ENCODE measurements at places on chromosomes 2 and 18. TPM values are rescaled to one million over a fixed set of nuclear protein-coding genes. Genes with fewer than 3 reads are reported as not detected.

DNA sequence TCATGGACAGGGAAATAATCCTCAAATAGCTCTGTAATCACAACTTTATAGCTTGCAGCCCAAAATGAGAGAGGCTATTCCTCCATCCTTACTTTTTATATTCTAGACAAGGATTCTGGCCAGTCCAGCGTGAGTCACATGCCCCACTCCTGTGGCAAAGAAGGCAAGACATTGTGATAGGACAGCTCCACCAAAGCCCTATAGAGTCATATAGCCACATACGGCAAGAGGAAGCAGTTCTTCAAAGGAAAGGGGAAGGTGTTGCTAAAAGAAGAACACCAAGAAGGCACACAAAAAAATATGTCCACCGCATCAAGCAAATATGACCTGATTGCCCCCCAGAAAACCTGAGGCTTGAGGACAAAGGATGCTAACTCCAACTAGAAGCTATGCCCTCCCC is 3.4 kb upstream of the GFPT1 start:
- peaks cover 3% of the 10 kb centered on the region for H3K36me3 ChIP-seq
- no peak for DNase-seq
- H3K27me3 ChIP-seq: no peaks in the 10 kb centered on the region

GRCh38 chr2:190304404-190304803 is 15.2 kb downstream of the HIBCH start:
- H3K4me1 ChIP-seq: peaks cover 2% of the 10 kb centered on the region
- no peaks in the 10 kb centered on the region for H3K27me3 ChIP-seq
- H3K36me3 ChIP-seq: peaks cover 7% of the 10 kb centered on the region
- no peak for DNase-seq

DNA sequence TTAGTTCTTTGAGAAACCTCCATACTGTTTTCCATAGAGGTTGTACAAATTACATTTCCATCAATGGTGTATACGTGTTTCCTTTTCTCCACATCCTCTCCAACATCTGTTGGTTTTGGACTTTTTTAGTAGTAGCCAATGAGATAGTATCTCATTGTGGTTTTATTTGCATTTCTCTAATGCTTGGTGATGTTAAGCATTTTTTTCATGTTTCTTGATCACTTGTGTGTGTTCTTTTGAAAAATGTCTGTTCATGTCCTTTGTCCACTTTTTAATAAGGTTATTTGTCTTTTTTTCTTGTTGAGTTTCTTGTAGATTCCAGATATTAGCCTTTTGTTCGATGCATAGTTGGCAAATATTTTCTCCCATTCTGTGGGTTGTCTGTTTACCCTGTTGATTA is 392.3 kb upstream of the ZEB2 start:
- no peaks in the 10 kb centered on the region for H3K36me3 ChIP-seq
- H3K27me3 ChIP-seq: no peaks in the 10 kb centered on the region
- H3K4me1 ChIP-seq: no peaks in the 10 kb centered on the region
- no peak overlapping the region for H3K27ac ChIP-seq
- no peak for DNase-seq

GRCh38 chr2:7867867-7868266 is 814.0 kb upstream of the ID2 start:
- H3K4me3 ChIP-seq: no peak overlapping the region
- H3K27me3 ChIP-seq: no peaks in the 10 kb centered on the region
- H3K27ac ChIP-seq: no peak overlapping the region
- H3K36me3 ChIP-seq: no peaks in the 10 kb centered on the region

DNA sequence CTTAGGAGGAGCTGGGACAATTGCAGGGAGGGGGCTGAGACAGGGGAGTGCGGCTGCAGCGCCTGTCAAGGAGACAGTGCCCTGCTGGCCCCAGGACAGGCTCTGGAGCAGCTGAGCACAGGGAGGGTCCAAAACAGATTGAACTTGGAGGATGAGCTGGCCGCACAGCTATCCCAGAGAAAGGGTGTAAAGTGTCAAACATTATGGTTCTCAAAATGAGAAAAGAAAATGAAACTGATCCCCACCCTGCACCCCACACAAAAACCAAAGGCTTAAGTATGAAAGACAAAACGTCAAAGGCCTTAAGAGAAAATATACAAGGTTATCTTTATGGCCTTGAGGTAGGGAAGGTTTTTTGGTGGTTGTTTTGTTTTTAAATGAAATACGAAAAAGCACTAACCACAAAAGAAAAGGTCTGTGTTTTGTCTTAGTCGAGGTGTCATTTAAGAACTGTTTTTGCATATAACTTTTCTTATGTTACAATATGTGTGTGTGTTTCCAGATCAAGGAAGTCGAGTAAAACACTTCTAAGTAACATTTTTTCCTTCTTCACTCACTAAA is 111.8 kb downstream of the HDAC4 start:
- DNase-seq: no peak
- H3K4me1 ChIP-seq: peaks cover 5% of the 10 kb centered on the region
- no peak overlapping the region for H3K4me3 ChIP-seq
- no peaks in the 10 kb centered on the region for H3K36me3 ChIP-seq

GRCh38 chr2:217068677-217069250 is 208.9 kb upstream of the TNP1 start:
- H3K27ac ChIP-seq: no peak overlapping the region
- no peaks in the 10 kb centered on the region for H3K36me3 ChIP-seq
- H3K4me3 ChIP-seq: no peak overlapping the region
- no peaks in the 10 kb centered on the region for H3K27me3 ChIP-seq
- DNase-seq: no peak

GRCh38 chr18:44830581-44830980 is 149.9 kb downstream of the SETBP1 start:
- H3K4me1 ChIP-seq: peaks cover 57% of the 10 kb centered on the region
- H3K36me3 ChIP-seq: no peaks in the 10 kb centered on the region
- H3K27ac ChIP-seq: no peak overlapping the region
- no peak overlapping the region for H3K4me3 ChIP-seq
- no peak for DNase-seq

DNA sequence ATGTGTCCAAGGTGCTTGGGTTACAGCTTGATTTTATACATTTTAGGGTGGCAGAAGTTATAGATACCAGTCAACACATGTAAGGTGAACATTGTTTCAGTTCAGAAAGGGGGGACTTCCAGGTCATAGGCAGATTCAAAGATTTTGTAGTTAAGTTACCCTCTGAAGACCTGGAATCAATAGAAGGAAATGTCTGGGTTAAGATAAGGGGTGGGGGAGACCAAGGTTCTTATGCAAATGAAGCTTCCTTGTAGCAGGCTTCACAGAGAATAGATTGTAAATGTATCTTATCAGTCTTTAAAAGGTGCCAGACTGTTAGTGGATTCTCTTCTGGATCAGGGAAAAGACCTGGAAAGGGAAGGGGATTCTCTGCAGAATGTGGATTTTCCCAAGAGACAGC is 42.4 kb downstream of the BMPR2 start:
- DNase-seq: no peak
- H3K4me3 ChIP-seq: no peak overlapping the region
- H3K27ac ChIP-seq: no peak overlapping the region
- H3K36me3 ChIP-seq: no peaks in the 10 kb centered on the region

DNA sequence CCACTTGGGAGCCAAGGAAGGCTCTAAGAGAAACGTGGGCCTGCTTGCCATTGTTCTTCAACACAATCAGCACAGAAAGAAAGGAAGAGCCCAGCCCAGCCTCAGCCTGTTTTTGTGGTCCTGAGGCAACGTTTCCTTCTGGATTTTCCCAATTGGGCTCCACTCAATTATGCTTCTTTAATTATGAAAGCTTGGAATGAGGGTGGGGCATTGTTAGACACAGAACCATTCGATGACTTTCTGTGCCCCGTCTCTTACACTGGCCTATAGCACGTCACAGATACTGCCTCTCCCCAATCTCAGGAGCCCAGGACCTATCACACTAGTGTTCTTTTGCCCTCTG is 207.4 kb downstream of the ZFP36L2 start:
- no peak overlapping the region for H3K4me3 ChIP-seq
- H3K36me3 ChIP-seq: no peaks in the 10 kb centered on the region
- no peak overlapping the region for H3K27ac ChIP-seq
- H3K27me3 ChIP-seq: no peaks in the 10 kb centered on the region
- H3K4me1 ChIP-seq: no peaks in the 10 kb centered on the region
- no peak for DNase-seq

GRCh38 chr18:51257150-51257549 is 59.7 kb upstream of the MEX3C start:
- no peak overlapping the region for H3K27ac ChIP-seq
- H3K4me3 ChIP-seq: no peak overlapping the region

DNA sequence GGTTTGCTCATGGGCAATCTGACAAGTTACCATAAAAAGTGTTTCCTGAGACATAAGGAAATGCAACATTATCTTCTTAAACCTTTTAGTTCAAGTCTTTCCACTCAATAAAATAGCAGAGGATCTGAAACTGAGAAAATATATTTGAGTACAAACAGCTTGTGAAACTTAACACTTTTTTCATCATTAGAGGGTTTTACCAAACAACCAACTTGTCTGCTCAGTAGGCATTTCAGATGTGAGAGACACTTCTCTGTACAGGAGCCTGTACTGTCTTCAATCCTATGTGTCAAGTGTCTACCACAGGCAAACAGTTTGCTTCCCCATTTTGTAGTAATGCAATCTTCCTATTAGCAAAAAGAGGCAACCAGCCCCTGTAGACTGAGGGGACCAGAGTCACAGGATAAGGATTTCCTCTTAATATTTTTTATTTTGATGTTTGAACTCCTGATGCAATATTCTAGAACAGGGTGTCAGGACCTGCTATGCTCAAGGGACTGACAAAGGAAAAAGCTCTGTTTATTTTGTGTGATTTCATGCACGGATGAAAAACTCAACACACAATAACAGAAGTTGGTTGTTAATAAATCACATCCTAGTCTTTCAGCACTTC is 159.1 kb upstream of the LHCGR start:
- no peak overlapping the region for H3K4me3 ChIP-seq
- no peak overlapping the region for H3K27ac ChIP-seq
- H3K4me1 ChIP-seq: no peaks in the 10 kb centered on the region
- H3K27me3 ChIP-seq: no peaks in the 10 kb centered on the region
- no peaks in the 10 kb centered on the region for H3K36me3 ChIP-seq

GRCh38 chr2:72797740-72798139 is 28.1 kb downstream of the EXOC6B start:
- no peak overlapping the region for H3K27ac ChIP-seq
- no peak for DNase-seq
- no peak overlapping the region for H3K4me3 ChIP-seq
- no peaks in the 10 kb centered on the region for H3K36me3 ChIP-seq
- H3K27me3 ChIP-seq: no peaks in the 10 kb centered on the region

DNA sequence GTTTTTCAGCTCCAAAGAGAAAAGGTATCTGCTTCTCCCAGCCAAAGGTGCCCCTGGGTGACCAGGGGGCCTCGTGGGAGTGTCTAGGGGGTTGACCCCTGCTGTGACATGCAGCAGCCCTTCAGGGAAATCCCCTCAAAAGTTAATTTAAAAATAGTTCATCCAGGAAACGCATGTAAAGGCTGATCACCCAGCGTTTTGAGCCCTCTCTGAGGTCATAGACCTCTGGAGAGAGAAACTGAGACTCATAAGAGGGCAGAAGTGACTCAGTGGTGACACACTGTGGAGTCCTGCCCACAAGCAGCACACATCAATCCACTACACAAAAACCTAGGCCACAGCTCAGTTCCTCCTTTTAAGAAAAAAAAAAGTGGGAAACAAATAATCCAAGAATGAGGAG is 11.9 kb downstream of the GAL3ST2 start:
- no peaks in the 10 kb centered on the region for H3K36me3 ChIP-seq
- H3K4me1 ChIP-seq: no peaks in the 10 kb centered on the region
- H3K4me3 ChIP-seq: no peak overlapping the region
- H3K27ac ChIP-seq: no peak overlapping the region

- H3K36me3 ChIP-seq: no peaks in the 10 kb centered on the region
- H3K27me3 ChIP-seq: no peaks in the 10 kb centered on the region
- H3K4me1 ChIP-seq: no peaks in the 10 kb centered on the region
Measured at GRCh38 chr2:172986040-172986439, 89.6 kb upstream of the MAP3K20 start.

DNA sequence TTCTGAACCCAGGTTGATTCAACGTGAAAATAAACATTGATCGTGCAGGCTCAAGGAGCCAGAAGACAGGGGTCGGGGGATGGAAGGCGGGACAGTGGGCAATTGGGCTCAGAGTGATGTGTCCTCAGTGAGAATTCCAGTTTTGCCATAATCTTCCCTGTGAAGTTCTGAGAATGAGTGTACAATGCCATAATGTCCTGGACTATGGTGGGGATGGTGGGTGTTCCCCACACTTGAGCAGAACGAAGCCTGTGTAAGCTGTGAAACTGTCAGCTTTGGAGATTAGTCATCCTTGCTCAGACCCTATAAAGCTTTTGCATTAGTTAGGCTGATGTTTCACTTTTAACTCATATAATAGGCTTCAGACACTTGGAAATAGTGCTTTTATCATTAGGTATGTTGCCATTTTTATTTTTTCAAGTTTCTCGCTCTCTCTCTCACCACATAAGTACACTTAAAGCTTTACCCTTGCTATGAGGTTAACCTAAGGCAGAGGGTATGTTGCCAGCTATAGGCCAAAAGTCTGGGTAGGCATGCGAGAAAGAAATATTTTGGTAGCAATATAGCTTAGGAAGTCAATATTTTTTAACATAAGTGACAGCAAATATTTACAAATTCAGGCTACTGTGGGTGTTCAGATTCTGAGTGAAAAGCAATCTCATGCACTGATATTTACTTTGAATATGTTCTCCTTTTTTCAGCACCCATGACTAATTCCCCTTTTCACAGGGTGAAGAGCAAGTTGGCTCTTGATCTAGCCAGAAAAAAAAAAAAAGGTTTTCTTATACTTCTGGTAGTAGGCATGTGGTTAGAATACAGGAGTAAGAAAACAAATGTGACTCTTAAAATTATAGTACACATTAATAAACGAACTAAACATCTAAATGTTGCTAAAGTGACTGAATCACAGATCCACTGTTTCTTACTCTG is 47.2 kb downstream of the CDC42EP3 start:
- no peak overlapping the region for H3K27ac ChIP-seq
- DNase-seq: no peak
- no peaks in the 10 kb centered on the region for H3K36me3 ChIP-seq
- H3K4me3 ChIP-seq: no peak overlapping the region

GRCh38 chr2:180983468-180984242 is 3.2 kb downstream of the UBE2E3 start:
- H3K27ac ChIP-seq: peak overlapping the region; percentile 56
- no peaks in the 10 kb centered on the region for H3K27me3 ChIP-seq
- DNase-seq: peak; percentile 47
- H3K36me3 ChIP-seq: no peaks in the 10 kb centered on the region
- H3K4me1 ChIP-seq: peaks cover 8% of the 10 kb centered on the region

- H3K4me3 ChIP-seq: no peak overlapping the region
- peaks cover 2% of the 10 kb centered on the region for H3K4me1 ChIP-seq
- no peak overlapping the region for H3K27ac ChIP-seq
- no peaks in the 10 kb centered on the region for H3K36me3 ChIP-seq
- no peaks in the 10 kb centered on the region for H3K27me3 ChIP-seq
Measured at GRCh38 chr2:96970248-96970875, 16.0 kb downstream of the FAM178B start.

DNA sequence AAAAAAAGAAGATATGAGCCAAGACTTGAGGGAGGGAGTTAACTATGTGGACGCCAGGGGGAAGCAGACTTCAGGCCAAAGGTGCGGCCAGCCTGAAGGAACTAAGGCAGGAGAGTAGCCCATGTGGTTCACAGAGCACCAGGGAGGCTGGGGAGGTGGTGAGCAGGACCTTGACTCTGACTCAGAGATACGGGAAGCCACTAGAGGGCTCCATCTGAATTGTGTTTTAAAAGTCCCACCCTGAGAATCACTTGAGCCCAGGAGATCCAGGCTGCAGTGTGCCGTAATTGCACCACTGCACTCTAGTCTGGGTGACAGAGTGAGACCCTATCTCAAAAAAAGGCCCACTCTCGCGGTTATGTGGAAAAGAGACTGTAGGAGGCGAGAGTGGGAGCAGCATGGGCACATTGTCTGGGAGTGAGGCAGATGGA is 12.3 kb downstream of the CEP192 start:
- H3K27ac ChIP-seq: no peak overlapping the region
- peaks cover 7% of the 10 kb centered on the region for H3K36me3 ChIP-seq
- no peak overlapping the region for H3K4me3 ChIP-seq

GPC1 gene
- total RNA-seq: 124 TPM

SPHKAP gene
- total RNA-seq: 0.03 TPM

MAB21L4 gene
- total RNA-seq: 6.1 TPM

TXNDC2 gene
- 0.16 TPM for total RNA-seq

AGXT gene
- total RNA-seq: 0.09 TPM

VIT gene
- not detected for total RNA-seq

All from kidney (tissue), 22 donors.